ENCODE measurements at places on chromosomes 4 and X.

DNA sequence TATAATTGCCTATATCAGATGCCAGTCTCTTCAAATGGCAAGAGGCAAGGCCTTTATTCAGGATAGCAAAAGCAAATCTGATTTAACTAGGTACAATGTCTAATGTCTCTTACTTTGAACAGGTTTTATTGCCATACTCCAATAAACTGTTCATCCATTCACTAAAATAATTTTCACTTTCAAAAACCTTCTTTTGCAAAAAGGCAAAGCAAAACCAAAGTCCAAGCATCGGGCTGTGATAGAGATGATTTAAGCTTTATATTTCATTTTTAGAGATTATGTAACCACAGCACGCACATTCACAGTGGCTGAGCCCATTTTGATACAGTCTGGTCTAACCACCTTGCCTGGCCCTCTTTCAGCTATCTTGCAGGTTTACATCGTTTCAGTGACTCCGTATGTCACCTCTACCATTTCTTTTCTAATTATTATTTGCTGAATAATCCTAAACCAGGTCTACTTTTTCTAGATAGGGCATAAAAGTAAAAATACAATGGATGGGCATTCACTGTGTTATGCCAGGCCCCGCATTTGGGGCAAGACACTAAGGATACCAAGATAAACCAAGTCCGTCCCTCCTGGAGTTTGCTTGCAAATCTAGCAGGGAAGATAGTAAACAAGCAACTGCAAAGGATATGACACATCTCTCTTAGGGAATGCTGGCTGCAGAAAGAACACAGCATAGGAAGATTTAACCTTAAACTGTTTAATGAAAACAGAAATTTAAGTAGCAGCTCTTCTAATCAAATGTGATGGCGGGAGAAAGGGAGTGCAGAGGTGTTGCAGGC, 1.8 kb downstream of the CASP3 start:
- DNase-seq = no peak

DNA sequence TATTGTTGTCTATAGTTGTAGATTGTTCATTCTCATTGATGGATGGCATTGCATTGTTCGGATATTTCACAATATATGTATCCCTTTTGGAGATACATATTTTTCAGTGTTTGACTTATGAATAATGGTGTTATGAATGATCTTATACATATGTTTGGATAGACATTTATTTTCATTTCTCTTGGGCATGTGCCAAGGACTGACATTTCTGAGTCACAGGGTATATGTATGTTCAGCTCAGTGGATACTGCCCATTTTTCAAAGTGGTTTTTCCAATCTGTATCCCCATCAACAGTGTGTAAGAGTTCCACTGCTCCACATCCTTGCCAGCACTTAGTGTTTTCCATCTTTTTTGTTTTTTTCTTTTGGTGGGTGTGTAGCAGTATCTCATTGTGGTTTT, 45.0 kb upstream of the RAB40AL start:
- no peak for DNase-seq

DNA sequence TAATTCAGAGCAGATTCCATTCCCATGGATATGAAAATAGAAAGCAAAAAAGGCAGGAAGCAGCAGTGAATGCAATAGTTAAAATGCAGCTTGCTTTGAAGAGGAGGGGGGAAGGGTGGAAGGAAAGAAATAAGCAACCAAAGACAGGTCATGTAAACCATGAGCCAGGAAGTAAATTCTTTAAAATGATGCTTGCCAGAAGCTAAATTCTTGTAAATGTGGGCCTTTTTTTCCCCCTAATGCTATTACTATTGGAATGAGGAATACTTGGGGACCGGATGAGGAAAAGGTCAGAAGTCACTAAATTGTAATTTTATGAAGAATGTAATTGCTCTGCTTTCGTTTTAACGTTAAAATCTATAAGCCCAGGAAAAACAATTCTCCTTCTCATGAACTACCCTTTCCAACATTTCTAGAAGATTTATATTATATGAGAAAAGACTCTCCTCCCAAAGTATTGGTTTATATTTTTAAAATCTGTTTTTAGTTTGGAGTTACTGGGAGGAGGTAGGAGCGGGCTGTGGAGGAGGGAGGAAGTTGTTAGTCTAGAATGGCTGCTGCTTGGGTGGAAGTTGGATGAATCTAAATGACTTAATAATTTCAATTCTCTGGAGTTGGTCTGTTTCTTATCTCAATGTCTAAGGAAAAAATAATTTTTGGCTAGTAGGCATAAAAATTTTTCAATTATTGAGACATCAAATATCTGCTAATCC, 77.6 kb upstream of the PCDH18 start:
- no peak for DNase-seq

DNA sequence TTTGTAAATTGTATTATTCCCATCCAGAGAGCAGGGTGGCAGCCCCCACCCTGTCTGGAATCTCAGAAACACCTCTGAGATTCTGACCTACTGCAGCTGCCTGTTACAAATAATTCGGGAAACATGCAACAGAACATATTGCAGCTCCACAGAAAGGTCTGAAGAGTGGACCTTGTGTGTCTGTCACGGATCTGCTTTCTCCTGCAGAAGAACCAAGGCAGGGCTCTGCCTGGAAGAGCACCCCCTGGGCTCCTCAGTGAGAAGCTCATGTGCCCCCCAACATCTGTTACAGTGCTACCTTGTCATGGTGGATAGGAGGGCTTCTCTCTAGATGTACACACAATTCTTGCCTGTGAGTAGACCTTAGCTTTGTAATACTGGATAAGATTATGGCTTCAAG, 286.6 kb upstream of the GATB start:
- no peak for DNase-seq

GRCh38 chrX:154429711-154430110, 1.2 kb downstream of the ATP6AP1 start:
- no peak for DNase-seq

DNA sequence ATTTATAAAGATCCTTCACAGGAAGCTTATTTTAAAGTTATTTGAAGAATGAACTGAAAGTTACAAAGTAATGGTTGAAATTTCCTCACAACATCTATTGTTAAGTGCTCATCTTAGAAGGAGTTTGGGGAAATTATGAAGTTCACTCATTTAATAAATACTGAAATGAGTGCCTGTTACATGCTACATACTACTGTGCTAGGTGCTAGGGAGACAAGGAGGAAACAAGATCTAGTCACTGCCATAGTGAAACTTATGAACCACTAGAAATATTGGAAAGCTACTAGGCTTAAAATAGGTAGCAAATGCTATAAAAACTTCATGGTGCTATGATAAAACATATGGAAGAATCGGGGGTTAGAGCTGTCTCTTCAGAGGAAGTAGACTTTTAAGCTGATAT, 97.1 kb downstream of the JADE1 start:
- DNase-seq = no peak

DNA sequence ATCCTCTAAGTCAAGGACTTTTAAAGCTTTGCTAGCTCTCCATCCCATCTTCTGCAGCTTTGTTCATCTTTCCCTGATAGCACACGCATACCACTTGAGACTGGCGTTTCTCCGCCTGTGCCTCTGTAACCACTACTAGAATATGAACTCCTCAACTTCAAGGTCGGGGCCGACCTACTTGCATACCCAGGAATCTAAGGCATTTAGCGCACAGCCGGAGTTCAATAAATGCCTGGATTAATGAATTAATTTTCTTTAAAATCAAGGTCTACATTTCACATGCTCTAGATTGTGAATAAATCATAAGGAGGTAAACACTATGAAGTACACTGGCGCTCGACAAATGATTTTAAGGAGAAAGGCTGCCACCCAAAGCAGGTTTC, 89.3 kb downstream of the HNRNPD start:
- no peak for DNase-seq

GRCh38 chrX:46838486-46838870, 1.6 kb downstream of the RP2 start:
- DNase-seq = no peak

DNA sequence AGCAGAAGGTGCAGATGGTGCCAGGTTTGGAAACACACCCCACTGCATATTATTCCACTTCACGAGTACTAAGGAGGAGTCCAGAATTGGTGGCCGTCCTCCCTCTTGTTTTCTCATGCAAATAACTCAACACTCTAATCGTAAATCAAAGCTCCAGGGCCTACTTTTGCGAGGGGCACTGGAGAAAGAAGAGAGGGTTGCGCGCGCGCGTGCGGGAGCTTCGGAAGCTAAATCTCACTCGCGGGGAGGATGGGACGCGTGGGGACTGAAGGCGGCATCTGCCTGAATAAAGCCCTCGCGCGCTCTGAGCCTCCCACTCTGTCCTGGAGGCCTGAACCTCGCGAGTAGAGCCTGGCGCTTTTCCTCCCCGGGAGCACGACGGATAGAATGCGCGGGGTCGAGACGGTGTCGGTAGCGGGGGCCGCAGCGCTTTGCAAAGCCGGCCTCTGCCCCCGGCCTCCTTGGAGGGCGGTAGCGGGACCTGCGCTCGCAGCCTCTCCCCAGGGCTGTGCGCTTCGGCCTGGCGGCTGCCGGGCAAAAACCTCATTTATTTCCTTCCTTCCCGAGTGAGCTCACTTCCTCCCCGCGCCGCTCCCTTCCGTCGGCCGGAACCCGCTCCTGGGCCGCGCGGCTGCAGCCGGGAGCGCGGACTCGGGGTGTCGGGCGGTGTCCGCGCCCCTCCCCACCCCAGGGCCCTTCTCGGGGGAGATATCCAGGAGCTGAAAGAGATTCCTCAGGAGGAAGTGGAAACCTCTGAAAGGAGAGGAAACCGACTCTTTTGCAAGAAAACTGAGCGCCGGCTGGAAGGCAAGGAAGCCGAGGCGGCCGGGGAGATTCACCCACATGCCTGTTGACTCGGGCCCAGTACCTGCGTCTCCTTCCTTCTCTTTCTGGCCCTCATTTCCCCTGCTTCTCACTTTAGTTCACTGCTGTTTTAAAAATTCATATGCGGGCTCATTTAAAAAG, 20.7 kb downstream of the HAND2 start:
- DNase-seq = no peak

- DNase-seq = no peak
These were observed 1166.3 kb upstream of the PCDH7 start for GRCh38 chr4:29553846-29554245.

GRCh38 chr4:102420563-102421398, 75.5 kb upstream of the SLC39A8 start:
- DNase-seq = no peak

GRCh38 chr4:25297528-25298242, 14.9 kb upstream of the ZCCHC4 start:
- no peak for DNase-seq

- DNase-seq = peak; percentile 94
These were observed at the start of gene THAP9 for GRCh38 chr4:82900411-82901182. TSS of gene THAP9 (plus strand) at chr4:82900735. CDS start at chr4:82900803, 68 bp downstream.

DNA sequence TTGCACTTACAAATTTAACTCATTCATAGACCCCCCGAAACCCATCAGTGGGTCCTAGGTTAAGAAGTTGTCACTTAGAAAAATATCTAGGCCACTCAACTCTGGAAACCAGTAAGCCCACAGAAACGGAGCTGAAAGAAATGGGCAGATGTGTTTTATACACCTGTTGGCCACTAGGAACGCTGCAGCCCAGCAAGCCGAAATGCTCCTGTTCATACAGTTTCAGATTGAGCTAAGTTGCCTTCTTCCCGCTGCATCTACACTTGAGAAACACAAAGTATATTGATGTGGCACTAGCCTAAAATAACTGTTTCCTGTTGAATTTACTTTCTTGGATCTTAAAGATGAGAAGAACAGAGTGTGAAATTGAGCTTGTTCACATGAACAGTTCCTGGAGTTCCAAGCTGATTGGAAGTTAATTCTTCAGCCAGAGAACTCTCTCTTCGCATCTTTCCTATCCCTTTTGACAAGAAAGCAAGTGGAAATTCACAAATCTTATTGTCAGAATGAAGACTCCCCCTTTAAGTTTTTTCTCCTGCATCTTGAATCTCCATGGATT, 174.1 kb downstream of the RBMX2 start:
- no peak for DNase-seq

- no peak for DNase-seq
These were observed 167.5 kb downstream of the PRKX start for GRCh38 chrX:3545901-3546300.

DNA sequence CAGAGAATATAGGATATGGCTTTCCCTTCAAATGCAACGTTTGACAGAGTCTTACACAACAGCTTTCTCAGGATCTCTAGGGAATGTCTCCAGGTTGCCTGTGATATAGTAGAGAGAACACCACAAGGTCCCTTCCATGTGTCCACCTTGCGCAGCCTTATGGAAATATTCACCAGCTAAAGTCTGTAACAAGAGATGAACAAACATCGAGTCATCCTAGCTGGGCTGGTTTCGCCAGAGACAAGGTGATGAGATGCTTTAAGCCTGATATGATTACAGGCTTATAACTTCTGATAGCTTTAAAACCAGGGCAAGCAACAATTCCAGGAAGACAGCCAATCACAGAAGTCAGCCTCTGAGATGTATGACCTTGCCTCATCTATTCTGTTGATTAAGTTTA, 83.8 kb downstream of the SEL1L3 start:
- no peak for DNase-seq

GRCh38 chr4:3715061-3715854, 50.9 kb upstream of the ADRA2C start:
- DNase-seq = no peak

DNA sequence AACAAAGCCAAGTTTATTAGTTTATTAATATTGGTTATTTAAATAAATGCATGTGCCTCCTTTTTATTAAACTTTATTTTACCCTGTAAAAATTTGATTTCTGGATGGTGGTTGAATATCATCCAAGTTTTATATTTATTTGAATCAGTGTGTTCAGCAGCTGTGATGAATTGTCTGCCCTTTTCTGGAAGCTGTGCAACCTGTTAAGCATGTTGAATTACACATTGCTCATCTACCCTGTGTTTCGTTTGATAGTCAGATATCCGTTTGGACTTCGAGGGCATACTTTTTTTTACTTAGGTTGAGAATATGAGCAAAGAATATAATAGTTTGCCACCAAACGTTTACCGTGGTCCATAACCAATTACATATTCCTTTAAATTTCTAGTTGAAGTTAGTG, 95.8 kb upstream of the TENM3 start:
- DNase-seq = no peak

GRCh38 chrX:12975991-12976558, 1.2 kb downstream of the TMSB4X start:
- no peak for DNase-seq

DNA sequence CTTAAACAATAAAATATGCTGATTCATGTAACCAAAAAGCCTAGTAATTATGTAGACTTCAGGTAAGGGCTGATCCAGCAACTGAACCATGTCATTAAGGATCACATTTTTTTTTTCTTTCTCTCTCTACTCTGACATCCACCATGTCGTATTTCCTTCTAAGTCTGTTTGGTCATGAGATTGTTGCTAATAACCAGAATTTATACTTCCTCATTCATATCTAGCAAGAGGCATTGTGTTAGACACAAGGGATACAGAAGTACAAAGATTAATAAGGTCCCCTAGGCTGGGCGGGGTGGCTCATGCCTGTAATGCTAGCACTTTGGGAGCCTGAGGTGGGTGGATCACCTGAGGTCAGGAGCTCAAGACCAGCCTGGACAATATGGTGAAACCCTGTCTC, 24.1 kb downstream of the PHEX start:
- DNase-seq = no peak
